Stimulated activated CD4-positive, alpha-beta T cell treated with anti-CD3 and anti-CD28 coated beads, Interleukin-1b, Interleukin-23, amount 100 ng/mL, for 48 hours (primary cell): ENCODE measurements at places on chromosomes 12 and 14.

- DNase-seq = no peak
Measured at GRCh38 chr12:40801861-40802260, 109.6 kb downstream of the CNTN1 start.

- no peak for DNase-seq
Measured at GRCh38 chr14:96583569-96584041, 81.4 kb downstream of the PAPOLA start.

GRCh38 chr14:47674543-47675465, 601 bp downstream of the MDGA2 start:
- DNase-seq = no peak

DNA sequence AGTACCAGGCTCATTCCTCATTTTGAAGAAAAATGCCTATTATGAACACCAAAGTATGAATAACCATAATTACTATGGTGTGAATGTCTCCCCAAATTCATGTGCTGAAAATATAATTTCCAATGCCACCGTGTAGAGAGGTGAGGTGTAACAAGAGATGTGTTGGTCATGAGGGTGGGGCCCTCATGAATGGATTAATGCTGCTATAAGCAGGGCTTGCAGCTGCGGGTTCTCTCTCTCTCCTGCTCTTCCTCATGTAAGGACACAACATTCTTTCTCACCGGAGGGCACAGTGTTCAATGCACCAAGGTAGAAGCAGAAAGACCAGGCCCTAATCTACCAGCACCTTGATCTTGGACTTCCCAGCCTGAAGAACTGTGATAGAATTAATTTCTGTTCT, 70.0 kb downstream of the TMTC1 start:
- DNase-seq = no peak

DNA sequence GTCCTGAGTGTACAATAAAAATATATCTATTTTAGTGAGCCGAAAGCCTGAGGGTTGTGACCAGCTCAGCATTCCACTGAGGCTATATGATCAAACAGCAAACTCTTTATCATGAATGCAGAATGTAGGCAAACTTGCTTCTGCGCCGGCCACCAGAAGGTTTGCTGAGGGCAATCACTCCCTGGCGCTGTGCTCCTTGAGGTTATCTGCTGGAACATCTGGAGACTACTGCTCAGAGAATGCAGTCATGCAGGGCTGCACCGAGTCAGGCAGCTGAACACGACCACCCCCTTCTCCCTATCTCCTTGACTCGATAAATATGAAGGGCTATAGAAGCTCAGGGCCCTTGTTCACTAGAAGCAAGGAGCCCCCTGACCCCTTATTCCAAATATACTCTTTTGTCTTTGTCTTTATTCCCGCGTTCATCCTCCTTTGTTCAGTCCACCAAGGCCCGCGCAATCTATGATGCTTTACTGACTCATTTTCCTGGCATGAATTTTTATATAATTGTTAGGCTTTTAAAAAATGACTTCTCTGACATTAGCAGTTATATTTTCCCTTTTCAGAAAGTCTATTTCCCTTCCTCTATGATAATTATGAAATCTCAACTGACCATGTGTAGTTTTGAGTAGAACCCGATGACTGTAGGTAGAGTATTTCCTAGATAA, 1089.3 kb downstream of the SLC16A7 start:
- no peak for DNase-seq

- DNase-seq = no peak
Measured at GRCh38 chr12:105384916-105385535, 54.5 kb downstream of the C12orf75 start.

DNA sequence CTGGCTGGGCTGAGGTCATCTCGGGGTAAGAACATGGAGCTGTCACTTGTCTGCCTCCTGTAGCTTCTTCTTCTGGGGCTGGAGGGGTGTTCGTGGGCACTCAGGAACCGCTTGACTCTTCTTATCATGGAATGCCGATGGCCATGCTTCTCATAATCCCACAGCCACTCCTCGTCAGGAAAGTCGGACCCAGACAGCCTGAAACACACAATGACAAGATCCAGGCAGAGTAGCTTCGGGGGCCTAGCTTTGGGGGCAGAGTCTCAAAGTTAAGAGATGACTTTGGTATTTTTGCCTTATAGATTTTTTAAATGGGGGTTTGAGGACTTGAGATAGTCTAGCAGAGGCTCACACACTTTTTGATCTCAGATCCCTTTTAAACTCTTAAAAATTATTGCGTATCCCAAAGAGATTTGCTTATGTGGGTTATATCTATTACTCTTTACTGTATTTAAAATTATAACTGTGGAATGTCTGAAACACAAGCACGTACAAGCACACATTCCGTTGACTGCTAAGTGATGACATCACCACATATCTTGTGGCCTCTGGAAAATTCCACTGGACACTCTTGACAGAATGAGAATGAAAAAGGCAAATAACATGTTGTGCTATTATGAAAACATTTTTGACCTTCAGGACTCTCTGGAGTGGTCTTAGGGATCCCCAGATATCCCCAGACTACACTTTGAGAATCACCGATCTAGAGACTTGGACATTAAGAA, 43.3 kb downstream of the BEST3 start:
- DNase-seq = no peak

GRCh38 chr12:50790081-50790480, 26.2 kb downstream of the ATF1 start:
- no peak for DNase-seq

DNA sequence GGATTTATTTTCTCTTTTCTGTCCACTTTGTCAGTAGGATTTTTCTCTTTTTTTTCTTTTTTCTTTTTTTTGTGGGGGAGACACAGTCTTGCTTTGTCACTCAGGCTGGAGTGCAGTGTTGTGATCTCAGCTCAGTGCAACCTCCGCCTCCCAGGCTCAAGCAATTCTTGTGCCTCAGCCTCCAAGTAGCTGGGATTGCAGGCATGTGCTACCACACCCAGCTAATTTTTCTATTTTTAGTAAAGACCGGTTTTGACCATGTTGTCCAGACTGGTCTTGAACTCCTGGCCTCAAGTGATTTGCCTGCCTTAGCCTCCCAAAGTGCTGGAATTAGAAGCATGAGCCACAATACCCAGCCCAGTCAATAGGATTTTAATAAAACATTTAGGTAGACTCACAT, 21.0 kb upstream of the TBK1 start:
- DNase-seq = no peak

- DNase-seq = no peak
Measured at GRCh38 chr12:14664434-14665023, 31.9 kb downstream of the GUCY2C start.
